Diencephalon (tissue), 1 donor: ENCODE measurements at places on chromosomes 4 and X. TPM values are rescaled to one million over a fixed set of nuclear protein-coding genes. Genes with fewer than 3 reads are reported as not detected.

The USP17L5 gene
- not detected for total RNA-seq

The HCCS gene
- 17.1 TPM for total RNA-seq

The GPR50 gene
- total RNA-seq = 0.23 TPM

The ASB12 gene
- total RNA-seq = 0.46 TPM

The DMRTC1 gene
- total RNA-seq = 0.46 TPM

The XAGE1A gene
- not detected for total RNA-seq

The GIMD1 gene
- not detected for total RNA-seq

The TCEAL6 gene
- total RNA-seq = 10.1 TPM

The S100P gene
- total RNA-seq = 0.46 TPM

The PABPC1L2A gene
- 3.0 TPM for total RNA-seq

The C4orf54 gene
- under 0.01 TPM for total RNA-seq

The CACNA1F gene
- not detected for total RNA-seq

The KLHL4 gene
- 9.5 TPM for total RNA-seq

The CYSLTR1 gene
- 1.6 TPM for total RNA-seq

The PCDH7 gene
- total RNA-seq = 128 TPM

The SCML2 gene
- total RNA-seq = 9.2 TPM

The PCDH10 gene
- total RNA-seq = 173 TPM

The KIT gene
- 42.0 TPM for total RNA-seq

The MAGEB2 gene
- not detected for total RNA-seq

The IL15 gene
- total RNA-seq = 1.6 TPM

The ARHGAP24 gene
- total RNA-seq = 15.0 TPM

The DCLK2 gene
- total RNA-seq = 192 TPM

The TIMM8A gene
- total RNA-seq = 9.7 TPM

The TMSB15C gene
- total RNA-seq = 30.4 TPM

The HTT gene
- total RNA-seq = 96.7 TPM

The INPP4B gene
- 35.1 TPM for total RNA-seq

The SPATA4 gene
- total RNA-seq = 2.3 TPM

The SOWAHD gene
- total RNA-seq = 0.69 TPM

The FAM114A1 gene
- total RNA-seq = 18.5 TPM

The MAGED4B gene
- 112 TPM for total RNA-seq

The OTUD6A gene
- total RNA-seq = not detected

The KCTD8 gene
- 9.5 TPM for total RNA-seq

The COPS4 gene
- total RNA-seq = 154 TPM

The RAB39B gene
- total RNA-seq = 34.1 TPM

The DDX53 gene
- total RNA-seq = not detected

The TLR10 gene
- 4.2 TPM for total RNA-seq
